Natural killer cell treated with Interleukin-12 subunit alpha and Interleukin-12 subunit beta and Interleukin-15 and Interleukin-18, amount 100 ng/mL, for 72 hours (primary cell): ENCODE measurements at places on chromosomes 7 and 10. TPM values are rescaled to one million over a fixed set of nuclear protein-coding genes. Genes with fewer than 3 reads are reported as not detected.

- no peaks in the 10 kb centered on the region for H3K4me1 ChIP-seq
- no peak for DNase-seq
- no peaks in the 10 kb centered on the region for H3K27me3 ChIP-seq
Measured at GRCh38 chr7:86130268-86130667, 513.4 kb upstream of the GRM3 start.

The FFAR4 gene
- not detected for total RNA-seq

The GIMAP6 gene
- total RNA-seq = 88.4 TPM

GRCh38 chr7:131364767-131365344, 37.2 kb downstream of the MKLN1 start:
- DNase-seq = no peak
- H3K4me3 ChIP-seq = peak overlapping the region; percentile 63
- peak overlapping the region; percentile 60 for H3K27ac ChIP-seq
- H3K4me1 ChIP-seq = peaks cover 81% of the 10 kb centered on the region
- no peaks in the 10 kb centered on the region for H3K36me3 ChIP-seq

GRCh38 chr7:149622444-149623210, 125.0 kb upstream of the ZNF746 start:
- peaks cover 38% of the 10 kb centered on the region for H3K4me1 ChIP-seq
- peaks cover 9% of the 10 kb centered on the region for H3K27me3 ChIP-seq
- DNase-seq = no peak
- H3K27ac ChIP-seq = peak overlapping the region; percentile 89
- H3K36me3 ChIP-seq = peaks cover 12% of the 10 kb centered on the region
- peak overlapping the region; percentile 98 for H3K4me3 ChIP-seq

The CAMK2B gene
- 0.10 TPM for total RNA-seq

DNA sequence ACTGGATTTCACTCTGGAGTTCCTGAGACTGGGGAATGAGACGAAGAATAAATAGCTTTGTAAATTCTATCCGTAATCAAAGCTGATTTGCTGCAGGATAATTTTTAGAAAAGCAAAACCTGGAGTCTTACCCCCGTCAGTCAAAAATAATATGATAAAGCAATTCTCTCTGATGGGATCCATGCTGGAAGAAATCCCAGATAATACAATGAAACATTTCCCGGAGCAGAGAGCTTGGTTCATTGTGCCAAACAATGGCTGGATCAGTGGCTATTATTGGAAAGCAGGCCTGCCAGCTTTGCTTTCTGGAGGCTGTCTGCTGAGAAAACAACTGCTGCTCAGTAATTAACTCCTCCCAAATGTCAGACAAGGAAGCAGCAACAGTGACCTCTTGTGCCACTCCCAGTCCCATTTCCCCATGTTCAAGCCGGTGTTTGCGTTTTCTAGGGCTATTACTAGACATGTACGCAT, 609.4 kb upstream of the PCDH15 start:
- H3K27me3 ChIP-seq = no peaks in the 10 kb centered on the region
- no peak overlapping the region for H3K27ac ChIP-seq
- H3K4me3 ChIP-seq = no peak overlapping the region
- no peaks in the 10 kb centered on the region for H3K36me3 ChIP-seq
- no peak for DNase-seq
- no peaks in the 10 kb centered on the region for H3K4me1 ChIP-seq

The TCF7L2 gene
- 10.3 TPM for total RNA-seq

- H3K27me3 ChIP-seq = no peaks in the 10 kb centered on the region
- H3K4me3 ChIP-seq = no peak overlapping the region
- DNase-seq = no peak
Measured at GRCh38 chr7:32048970-32049491, 21.2 kb downstream of the PDE1C start.

- no peaks in the 10 kb centered on the region for H3K36me3 ChIP-seq
- no peaks in the 10 kb centered on the region for H3K27me3 ChIP-seq
- H3K27ac ChIP-seq = no peak overlapping the region
- DNase-seq = no peak
- no peak overlapping the region for H3K4me3 ChIP-seq
Measured at GRCh38 chr10:74249865-74250264, 98.8 kb downstream of the ADK start.

DNA sequence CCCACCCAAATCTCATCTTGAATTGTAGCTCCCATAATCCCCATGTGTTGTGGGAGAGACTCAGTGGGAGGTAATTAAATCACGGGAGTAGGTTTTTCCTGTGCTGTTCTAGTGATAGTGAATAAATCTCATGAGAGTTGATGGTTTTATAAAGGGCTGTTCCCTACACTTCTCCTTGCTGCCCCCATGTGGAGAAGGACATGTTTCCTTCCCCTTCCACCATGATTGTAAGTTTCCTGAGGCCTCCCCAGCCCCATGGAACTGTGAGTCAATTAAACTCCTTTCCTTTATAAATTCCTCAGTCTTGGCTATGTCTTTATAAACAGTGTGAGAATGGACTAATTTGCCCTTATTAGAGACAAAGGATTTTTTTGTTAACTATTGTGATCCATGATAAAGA, 48.5 kb upstream of the MKX start:
- H3K27me3 ChIP-seq = peaks cover 58% of the 10 kb centered on the region
- H3K27ac ChIP-seq = no peak overlapping the region
- no peaks in the 10 kb centered on the region for H3K4me1 ChIP-seq
- no peak for DNase-seq

DNA sequence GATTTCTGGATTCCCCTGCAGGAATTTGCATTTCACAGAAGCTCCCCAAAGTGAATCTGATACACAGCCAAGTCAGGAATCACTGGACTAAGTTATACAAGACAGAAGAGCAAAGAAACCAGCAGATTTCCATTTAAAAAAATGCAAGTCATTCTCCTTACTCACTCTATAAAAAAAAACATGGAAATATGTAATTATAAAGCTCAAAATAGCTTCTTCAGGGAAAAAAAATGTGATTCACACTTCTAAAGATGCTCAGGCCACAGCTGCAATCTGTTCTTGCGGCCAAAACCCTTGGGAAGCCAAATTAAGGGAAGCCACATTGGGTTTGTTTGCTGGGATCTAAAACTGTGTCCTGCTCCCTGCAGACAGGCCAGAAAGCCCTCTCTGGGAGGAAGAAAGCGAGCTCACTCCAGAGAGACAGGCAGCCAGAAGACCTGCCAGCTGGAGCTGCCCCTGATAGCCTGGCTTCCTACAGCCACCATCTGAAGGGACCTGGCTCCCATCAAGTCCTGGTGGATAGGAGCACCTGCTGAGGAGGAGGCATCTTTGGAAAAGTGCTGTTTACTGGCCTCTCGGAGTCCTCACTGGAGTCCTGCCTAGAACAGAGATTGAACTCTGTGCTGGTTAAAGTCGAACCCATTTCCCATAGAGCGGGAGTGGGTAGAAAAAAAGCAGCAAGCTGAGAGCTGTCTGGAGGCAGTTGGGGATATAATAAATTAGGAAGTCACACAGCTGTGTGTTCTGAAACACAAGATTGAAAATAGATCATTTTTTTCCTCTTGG, 359.2 kb upstream of the AOAH start:
- H3K36me3 ChIP-seq = no peaks in the 10 kb centered on the region
- peak overlapping the region; percentile 69 for H3K27ac ChIP-seq
- no peak for DNase-seq
- H3K4me1 ChIP-seq = peaks cover 29% of the 10 kb centered on the region
- H3K27me3 ChIP-seq = no peaks in the 10 kb centered on the region

The TNRC18 gene
- 87.6 TPM for total RNA-seq

The FAM13C gene
- not detected for total RNA-seq

- H3K4me1 ChIP-seq = no peaks in the 10 kb centered on the region
- H3K27me3 ChIP-seq = peaks cover 55% of the 10 kb centered on the region
- no peak overlapping the region for H3K4me3 ChIP-seq
- no peak for DNase-seq
- no peak overlapping the region for H3K27ac ChIP-seq
Measured at GRCh38 chr7:154844499-154844898, 158.4 kb downstream of the PAXIP1 start.

The NCF1 gene
- total RNA-seq = 48.8 TPM

DNA sequence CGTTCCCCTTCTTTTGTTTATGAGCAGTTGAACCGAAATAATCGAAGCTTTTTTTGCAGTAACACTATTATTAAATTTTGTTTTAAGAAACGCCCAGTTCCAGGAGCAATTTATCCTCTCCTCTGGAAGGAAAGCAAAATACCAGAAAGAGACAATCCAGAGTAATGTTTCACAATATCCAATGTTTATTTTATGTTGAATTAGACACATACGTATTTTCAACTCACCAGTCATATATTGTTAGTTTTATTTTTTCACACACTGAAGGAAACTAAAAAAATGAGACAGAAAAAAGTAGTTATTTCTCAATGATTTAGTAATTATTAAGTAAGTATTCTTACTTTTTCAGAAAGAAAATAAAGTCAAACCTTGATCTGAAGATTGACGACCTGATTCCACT, 85.1 kb downstream of the MYOF start:
- peaks cover 9% of the 10 kb centered on the region for H3K27me3 ChIP-seq
- no peaks in the 10 kb centered on the region for H3K4me1 ChIP-seq
- H3K36me3 ChIP-seq = no peaks in the 10 kb centered on the region
- no peak overlapping the region for H3K27ac ChIP-seq

GRCh38 chr10:118730756-118731456, 23.9 kb downstream of the CACUL1 start:
- H3K4me1 ChIP-seq = peaks cover 47% of the 10 kb centered on the region
- no peaks in the 10 kb centered on the region for H3K36me3 ChIP-seq
- H3K4me3 ChIP-seq = peak overlapping the region; percentile 24
- no peaks in the 10 kb centered on the region for H3K27me3 ChIP-seq
- peak overlapping the region; percentile 79 for H3K27ac ChIP-seq
- DNase-seq = no peak

GRCh38 chr7:120168066-120168465, 104.9 kb upstream of the KCND2 start:
- no peak for DNase-seq
- H3K27me3 ChIP-seq = no peaks in the 10 kb centered on the region
- no peaks in the 10 kb centered on the region for H3K36me3 ChIP-seq
- no peaks in the 10 kb centered on the region for H3K4me1 ChIP-seq

The IFIT2 gene
- total RNA-seq = 1.7 TPM

DNA sequence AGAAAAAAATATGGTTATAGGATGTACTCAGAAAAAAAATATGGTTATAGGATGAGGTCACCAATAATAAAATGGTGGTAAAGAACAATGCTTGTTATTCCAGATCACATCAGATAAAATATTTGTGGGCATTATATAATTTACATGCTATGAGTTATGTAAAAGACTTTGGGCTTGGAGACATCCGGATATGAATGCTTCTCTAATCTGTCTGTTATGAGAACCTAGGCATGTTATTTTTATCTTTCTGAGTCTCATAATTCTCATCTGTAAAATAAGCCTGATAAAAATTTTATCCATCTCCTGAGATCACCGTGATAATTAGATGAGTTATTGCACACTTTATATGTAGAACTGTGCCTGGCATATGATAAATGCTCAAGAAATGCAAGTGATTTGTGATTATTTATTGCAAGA, 37.8 kb downstream of the DKK1 start:
- no peak for DNase-seq
- no peak overlapping the region for H3K4me3 ChIP-seq
- no peaks in the 10 kb centered on the region for H3K27me3 ChIP-seq
- H3K4me1 ChIP-seq = no peaks in the 10 kb centered on the region
- no peaks in the 10 kb centered on the region for H3K36me3 ChIP-seq
